ENCODE measurements at places on chromosomes 2 and 18. TPM values are rescaled to one million over a fixed set of nuclear protein-coding genes. Genes with fewer than 3 reads are reported as not detected.

DNA sequence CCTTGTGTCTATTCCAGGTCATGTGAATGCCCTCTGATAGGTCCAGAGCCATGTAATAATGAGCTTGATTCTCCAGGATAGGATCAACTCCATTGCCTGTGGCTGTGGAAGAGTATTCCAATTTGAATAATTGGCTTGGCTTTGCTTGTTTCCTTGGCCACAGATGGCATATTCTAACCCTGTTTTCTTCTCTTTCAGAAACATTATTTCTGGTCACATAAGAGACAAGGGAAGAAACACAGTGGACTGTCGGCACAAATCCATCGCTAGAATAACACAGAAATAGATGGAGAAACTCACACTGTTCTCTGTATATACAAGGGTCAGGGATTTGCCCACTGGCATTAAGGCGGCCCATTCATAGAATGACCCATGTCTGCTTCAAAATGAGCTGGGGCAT, 278.4 kb upstream of the CCDC68 start:
- no peak for DNase-seq

- DNase-seq = no peak
Observed at GRCh38 chr2:237391140-237391539, 22.8 kb downstream of the COL6A3 start.

- no peak for DNase-seq
Observed at GRCh38 chr2:211846714-211847113, 691.9 kb downstream of the ERBB4 start.

DNA sequence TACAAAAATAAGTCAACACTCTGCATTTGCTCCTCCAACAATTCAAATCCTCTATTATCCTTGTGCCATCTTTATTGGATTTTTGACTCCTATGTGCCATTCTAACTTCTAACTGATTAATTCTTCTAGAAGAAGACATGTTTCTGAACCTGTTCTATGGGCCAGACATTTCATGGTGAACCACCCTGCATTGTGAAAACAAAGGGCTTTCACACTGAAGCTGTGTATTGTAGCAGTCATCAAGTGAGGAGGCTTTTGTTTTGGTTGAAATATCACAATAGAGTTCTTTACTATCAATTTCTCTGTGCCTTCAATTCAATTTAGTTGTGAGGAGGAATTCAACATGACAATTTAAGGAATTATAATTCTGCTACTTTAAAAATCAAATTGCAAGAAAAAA, 357.9 kb downstream of the PLCL1 start:
- DNase-seq = no peak

DNA sequence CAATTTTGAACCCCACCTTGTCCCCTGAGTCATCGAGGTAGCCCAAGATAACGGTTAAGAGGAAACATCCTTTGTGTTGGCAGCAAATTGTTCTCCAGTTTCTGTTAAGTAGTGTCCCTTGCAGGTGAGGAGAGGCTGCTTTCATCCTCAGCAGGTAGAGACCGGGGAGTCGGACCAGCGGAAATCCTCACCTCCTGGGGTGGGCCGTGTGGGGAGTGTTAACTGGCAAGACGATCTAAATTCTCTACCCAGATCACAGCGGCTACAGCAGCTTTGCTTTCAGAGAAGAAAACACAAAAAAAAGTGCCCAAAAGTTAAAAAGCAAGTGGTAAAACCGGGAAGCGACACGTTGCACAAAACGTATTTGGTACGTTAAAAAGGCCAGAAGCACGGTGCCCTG, 63.2 kb downstream of the ADI1 start:
- DNase-seq = no peak

DNA sequence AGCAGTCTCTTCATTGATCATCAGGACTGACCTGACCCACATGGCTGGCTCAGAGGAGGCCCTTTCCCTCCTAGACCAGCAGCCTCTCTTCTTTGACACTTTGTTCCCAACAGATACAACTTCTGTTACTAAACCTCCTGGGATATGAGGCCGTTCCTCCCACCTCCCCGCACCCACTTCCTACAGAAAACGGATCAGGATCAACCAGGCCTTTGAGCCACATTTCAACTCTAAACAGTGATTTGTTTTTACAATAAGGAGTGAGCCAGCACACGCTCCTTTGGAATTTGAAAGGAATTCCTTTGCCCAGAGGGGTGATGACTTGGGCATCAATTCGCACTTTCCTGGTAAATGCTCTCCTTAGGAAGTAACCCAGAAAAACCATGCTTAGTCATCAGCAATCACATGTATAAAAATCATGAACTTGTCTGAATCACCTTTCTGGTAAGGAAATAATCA, 180.4 kb downstream of the FAM124B start:
- no peak for DNase-seq

DNA sequence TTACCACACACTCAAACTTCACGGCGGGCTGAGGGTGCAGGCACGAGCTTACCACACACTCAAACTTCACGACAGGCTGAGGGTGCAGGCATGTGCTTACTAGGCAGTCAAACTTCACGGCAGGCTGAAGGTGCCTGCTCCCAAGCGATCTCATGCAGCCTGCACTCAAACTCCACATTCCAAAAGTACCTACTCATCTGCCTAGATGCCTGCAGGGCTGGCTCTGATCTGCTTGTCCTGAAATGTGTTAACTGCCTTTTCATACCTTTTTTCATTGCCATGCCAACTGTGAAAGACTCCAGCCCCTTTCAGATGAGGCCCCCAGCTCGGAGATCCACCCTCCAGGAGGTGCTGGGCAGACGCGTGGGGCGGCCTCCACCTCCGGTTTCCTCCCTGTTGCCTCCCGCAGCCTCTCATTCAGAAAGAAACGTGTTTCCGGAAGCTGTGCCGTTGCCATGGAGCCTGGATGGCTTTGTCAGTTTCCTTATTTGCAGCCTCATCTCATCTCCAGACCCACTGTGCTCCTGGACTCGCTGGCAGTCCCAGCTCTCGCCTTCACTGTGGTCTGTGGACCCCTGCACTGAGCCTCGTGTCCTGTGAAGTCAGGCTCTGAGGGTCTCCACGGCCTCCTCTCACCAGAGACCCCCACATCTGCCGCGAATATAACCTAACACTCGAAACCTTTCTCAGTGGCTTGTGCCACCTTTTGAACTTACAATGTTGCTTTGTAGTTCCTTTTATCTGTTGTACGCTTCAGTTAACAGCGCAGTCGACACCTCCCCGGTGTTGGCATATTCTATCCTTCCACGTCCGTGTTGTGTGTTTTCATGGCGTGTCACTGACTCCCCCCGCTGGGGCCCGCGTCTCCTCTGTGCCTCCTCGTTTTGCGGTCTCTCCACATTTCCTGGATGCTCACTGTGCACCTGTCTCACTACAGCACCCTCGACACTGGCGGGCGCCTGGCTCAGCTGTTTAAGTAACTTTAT, 106.1 kb upstream of the ALKAL2 start:
- peak; percentile 81 for DNase-seq

DNA sequence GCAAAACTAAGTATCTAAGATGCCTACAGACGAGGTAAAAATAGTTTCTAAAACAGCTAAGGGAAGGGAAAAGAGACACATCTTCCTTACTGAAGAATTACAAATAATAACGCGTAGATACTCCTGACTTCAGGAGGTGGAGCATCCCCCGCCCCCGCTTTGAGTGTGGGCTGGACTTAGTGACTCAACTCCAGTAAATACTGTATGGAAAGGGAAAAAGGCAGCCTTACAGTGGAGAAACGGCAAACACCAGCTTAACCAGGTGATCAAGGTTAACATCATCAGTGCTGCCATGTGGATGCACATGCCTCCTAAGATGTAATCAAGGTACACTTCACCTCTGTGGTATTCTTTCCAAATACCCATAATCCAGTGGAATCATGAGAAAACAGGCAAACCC, 47.9 kb downstream of the HADHB start:
- no peak for DNase-seq

DNA sequence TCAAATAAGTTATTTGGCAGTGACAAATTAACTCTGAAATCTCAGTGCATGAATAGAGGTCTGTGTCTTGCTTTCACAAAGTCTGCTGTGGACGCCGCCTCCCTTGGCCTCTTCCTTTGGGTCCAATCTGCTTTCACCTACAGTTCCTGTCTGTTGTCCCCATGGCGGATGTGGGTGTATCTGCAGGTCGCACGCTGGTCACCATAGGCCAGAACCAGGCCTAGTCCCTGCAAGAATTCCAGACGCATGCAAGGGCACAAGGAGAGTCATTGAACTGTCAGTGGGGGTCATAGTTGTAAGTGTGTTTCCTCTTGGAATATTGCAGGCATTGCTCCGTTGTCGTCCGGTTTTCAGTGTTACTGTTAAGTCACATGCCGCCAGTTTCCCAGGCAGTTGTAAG, 7.4 kb downstream of the SOCS6 start:
- no peak for DNase-seq

DNA sequence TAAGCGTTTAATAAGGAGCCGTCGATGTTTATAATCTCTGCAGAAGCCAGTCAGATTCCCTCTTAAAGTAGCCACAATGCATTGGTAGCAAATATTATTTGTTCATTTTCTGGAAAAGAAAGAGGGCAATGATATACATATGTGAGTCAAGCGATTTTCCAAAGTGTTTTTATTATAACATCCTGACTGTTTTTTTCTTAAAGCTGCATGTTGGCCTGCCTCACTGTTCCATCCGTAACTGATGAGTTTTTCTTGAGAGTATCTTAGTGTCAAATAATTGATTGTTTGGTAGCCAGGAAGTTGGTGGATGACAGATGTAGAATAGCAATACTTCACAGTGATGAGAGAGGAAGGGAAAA, 3.7 kb downstream of the TSHZ1 start:
- DNase-seq = no peak

DNA sequence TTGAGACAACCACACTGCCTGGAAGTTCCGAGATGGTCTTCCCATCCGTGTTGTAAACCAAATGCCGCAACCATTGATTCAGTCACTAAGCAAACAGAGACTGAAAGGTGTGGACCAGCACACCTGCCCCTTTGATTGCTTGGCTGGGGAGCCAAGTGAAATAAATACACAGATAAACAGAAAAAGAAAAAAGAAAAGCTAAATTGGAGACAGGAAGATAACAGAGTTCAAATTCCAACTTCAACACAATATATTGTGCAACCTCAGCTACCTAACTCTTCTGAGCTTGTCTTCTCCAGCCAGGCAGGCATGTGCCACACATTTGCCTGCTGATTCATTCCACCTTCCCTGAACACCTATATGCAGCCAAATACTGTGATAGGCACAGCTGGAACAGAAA, 110.9 kb downstream of the PID1 start:
- no peak for DNase-seq

- DNase-seq = no peak
Observed at GRCh38 chr2:74406035-74406434, 15.4 kb downstream of the C2orf81 start.

DNA sequence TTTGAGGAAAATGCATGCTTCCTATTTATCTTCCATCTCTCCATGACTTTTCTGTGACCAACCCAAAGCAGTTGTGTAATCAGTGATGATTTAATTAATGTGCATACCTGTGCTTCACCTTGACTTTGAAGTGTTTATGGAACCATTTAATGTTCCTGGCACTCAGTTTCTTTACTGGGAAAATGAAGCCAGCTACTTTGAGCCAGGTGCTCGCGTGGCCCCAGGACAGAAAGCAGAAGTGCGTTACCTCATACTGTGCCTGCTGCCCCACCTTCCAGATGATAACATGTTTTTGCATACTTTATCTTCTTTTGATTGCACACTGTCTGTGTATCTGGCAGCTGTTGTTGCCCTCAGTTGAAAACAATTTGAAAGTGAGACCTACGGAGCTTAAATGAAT, 61.3 kb downstream of the PMAIP1 start:
- DNase-seq = no peak

DNA sequence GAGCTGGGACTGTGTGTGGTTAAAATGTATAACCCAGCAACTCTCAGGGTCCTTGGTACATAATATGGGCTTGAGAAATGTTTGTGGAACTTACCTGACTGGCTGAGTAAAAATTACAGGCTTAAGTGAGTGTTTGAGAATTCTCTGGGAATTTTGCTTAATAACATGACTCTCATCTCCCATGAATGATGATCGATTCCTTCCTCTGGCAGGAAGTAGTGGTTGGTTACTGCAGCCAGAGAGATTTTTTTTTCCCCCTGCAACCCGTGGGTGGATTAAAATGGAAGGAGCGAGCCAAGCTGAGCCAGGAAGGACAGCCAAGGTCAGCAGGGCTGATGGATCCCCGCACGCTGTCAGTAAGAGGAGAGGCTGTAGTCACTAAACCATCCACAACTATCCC, 40.6 kb upstream of the RFX8 start:
- DNase-seq = no peak

DNA sequence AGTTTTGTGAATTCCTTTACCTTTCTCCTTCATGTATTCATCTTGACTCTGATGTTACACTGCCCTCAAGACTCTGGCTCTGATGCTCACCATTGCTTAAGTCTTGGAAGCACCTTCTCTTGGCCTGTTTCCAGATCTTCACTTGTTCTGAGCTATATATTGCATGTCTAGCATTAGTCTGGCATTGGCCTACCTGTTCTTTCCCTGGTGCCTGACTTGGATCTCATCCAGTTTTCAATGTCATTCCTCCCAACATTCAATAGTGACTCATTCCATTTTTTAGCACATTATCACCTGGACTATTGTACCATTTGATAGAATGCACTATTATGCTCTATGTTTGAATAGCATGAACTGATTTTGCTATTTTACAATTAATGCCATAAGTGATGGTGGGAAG, 127.3 kb upstream of the NYAP2 start:
- DNase-seq = no peak

DNA sequence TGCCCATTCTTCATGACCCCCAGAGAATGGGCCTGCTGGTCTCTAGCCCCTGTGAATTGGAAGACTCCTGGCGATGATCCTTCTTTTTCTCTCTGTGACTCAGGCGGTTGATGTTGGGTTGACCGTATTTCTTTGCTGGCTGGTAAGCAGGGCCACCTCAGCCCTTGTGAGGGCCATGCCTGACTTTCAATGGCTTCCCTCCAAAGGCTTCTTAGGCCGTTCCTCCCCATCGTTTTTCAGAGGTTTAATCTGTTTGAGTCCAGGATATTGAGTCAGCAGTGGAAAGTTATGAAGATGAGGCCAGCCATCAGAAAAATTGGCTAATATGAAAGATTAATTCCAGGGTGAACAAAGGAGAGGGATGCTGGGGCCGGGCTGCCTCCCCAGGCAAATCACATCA, 13.6 kb downstream of the HPCAL1 start:
- no peak for DNase-seq

The FAM228A gene
- total RNA-seq = not detected

The MSTN gene
- total RNA-seq = not detected

The ALKAL2 gene
- total RNA-seq = not detected

The DSG4 gene
- total RNA-seq = not detected

The KIAA2012 gene
- not detected for total RNA-seq

The NCOA1 gene
- total RNA-seq = 22.8 TPM

The IL1A gene
- total RNA-seq = 0.21 TPM

The FTCDNL1 gene
- 2.3 TPM for total RNA-seq

The LCT gene
- 0.19 TPM for total RNA-seq

The IL36A gene
- total RNA-seq = not detected

The BCL11A gene
- 0.04 TPM for total RNA-seq

Measured in activated CD4-positive, alpha-beta T cell treated with anti-CD3 and anti-CD28 coated beads, Interleukin-2, amount 10 ng/mL, durations not matched to agents 7 days and 5 days (primary cell).